ENCODE measurements at places on chromosomes 12 and 14.

GRCh38 chr14:85533861-85534291 is 3.9 kb downstream of the FLRT2 start:
- DNase-seq, result peak; percentile 38

GRCh38 chr14:51430633-51431032 is 190.6 kb downstream of the TMX1 start:
- DNase-seq, result peak; percentile 21

GRCh38 chr14:64434528-64434927 is 30.8 kb upstream of the AKAP5 start:
- DNase-seq, result no peak

DNA sequence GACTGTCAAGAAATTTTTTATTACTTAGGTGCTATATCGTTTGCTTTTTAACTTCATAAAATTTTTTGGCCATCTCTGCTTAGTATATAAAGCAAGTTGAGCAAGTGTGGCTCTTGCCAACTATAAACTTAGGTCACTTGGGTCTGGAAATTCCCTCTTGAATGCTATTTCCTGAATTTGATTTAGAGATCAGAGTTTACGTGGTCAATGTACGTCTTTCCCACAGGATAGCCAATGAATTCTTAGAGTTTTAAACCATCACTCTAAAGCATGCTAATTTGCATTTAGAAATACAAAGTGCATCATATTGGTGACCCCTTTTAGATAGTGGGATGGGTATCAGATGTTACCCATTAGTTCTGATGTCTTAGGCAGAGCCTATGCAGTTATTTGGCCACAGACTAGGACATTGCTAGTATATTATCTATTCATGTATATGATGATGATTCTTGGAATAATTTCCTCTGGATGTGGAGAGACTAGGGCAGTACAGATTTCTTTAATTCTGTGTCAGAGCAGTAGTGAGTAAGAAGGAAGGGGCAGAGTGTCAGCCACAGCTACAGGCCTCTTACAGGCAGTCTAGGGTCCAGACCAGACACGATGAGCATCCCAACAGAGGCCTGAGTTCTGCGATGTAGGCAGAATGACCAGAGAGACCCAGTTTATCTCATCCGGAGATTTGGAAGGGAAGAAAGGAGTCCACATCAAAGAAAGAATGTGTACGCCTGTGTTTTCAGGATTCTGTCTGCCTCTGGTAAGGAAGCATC is 30.3 kb downstream of the SCN8A start:
- no peak for DNase-seq

- DNase-seq, result no peak
Observed at GRCh38 chr14:102779574-102780315, 2.5 kb downstream of the TRAF3 start.

DNA sequence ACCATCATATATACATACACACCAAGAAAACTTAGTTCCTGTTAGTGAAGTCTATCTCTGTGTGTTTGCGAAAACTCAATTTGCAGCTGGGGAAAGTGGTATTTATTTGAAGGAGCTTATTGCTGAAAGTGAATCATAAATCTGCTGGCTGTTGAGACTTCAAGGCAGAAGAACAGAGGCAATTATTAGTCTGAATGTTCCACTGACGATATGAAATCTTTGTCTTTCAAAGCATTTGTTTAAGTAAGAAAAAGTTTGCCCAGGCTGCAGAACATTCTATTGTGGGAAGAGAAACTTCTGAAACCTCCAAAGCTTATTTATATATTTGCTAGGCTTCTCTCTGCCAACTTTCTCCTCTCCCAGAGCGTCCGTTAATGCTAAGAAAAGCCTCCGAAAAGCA is 255.7 kb upstream of the TMPO start:
- DNase-seq, result no peak

GRCh38 chr12:90028635-90029051 is 320.0 kb upstream of the ATP2B1 start:
- DNase-seq, result no peak

GRCh38 chr14:60487211-60487610 is 1.3 kb upstream of the C14orf39 start:
- no peak for DNase-seq

DNA sequence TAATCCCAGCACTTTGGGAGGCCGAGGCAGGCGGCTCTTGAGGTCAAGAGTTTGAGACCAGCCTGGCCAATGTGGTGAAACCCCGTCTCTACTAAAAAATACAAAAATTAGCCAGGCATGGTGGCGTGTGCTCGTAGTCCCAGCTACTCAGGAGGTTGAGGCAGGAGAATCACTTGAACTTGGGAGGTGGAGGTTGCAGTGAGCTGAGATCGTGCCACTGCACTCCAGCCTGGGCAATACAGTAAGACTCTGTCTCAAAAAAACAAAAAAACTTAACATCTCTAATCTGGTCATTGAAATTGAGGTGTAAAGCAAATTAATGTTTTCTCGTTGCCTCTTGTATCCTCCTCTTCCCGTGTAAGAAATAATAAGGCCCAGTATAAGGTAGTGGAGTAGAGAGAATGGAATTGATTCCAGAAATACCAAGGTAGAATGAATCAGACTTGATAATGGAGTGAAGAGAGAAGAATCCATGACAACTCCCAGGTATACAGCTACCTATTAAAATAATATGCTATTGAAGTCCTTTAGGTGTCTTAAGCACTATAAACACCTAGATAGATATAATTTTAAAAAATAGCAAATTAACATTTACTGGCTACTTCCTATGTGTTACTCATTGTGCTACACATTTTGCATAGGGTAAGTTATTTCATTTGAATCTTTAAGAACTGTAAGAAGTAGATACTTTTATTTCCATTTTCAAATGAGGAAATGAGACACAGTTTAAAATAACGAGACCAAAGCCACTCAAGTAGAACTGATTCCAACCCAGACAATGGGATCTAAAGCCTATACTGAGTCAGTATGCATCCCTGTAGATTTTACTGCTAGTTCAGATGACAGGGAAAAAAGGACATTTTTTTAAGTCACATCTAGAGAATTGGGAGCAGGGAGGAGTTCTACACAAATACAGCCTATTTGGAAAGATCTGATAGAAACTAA is 23.2 kb downstream of the RAP1B start:
- DNase-seq, result no peak

DNA sequence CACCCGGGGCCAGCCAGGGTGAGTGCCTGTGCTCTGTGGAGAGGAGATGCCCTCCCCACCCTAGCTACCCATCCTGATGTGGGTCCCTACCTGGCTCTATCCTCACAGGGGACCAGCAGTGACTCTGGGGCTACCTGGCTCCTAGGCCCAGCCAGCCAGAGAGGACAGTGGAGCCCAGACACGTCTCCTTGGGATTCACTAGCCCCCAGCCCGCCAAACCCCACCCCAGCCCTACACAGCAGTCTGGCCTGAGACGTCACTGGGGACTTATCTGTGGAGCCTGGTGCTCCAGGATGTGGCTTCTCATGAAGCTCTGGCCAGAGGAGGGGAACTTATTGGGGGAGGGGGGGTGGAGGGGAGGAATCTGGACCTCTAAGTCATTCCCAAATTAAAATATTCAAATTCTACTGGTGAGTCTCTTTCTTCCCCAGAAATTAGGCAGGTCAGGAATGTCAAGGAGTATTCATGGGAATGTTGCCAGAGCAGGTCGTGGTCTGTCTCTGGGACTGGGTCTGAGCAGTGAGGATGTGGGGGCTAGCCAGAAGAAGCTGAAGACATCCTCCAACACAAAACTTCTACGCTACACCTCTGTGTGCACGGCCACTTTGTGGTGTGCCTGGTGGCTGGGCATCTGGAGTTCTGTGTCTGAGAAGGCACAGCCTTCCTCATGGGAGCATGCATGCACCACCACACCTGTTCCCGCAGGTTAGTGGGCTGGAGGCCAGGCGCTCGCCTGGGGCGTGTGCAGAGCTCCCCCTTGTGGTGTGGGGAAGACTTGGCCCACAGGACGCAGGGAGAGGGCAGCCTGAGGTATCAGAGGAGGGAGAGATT is 2.7 kb downstream of the CMTM5 start:
- DNase-seq, result peak; percentile 91

- DNase-seq, result peak; percentile 8
Observed at GRCh38 chr14:104556256-104557021, 23.1 kb upstream of the C14orf180 start.

- DNase-seq, result no peak
Observed at GRCh38 chr14:80638620-80639515, 302.7 kb downstream of the CEP128 start.

DNA sequence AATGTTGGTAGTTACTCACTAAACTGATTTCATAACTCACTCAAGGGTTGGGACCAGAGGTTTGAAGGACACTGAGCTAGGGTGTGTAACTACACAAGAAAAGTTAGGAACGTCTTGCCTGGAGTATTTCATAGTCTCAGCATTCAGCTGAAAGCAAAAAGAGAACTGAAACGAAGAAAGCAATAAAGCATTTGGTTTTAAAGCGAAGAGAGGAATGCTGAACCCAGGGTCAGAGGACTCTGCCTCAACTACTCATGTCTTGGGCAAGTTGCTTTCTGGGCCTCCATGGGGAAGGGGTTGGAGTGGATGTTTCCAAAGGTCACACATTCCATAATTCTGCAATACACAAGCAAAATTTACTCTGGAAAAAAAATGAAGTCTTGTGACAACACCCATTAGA is 1.4 kb downstream of the GNS start:
- DNase-seq, result no peak

DNA sequence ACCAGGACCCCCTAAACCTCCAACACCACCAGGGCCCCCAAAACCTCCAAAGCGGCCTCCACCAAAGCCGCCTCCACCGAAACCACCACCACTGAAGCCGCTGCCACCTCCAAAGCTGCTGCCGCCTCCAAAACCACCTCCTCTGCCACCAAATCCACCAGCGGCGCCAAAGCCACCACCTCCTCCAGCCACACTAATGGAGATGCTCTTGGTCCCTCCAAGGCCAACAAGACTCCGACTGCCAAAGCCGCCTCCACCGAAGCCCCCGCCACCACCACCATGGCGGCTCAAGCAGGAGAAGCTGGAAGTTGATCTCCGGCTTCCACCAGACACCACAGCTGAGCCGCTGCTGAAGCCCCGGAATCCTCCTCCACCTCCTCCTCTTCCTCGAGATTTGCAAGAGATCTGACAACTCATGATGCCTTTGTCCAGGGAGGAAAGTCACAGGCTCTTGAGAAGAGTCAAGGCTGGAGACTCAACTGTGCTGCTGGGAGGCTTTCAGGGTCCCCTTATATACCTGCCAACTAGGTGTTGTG is at the start of gene KRT2:
Gene KRT2, minus strand, starts transcription at position 486 of the 536 bp plus-strand sequence. Its CDS starts 69 bp downstream, at position 417.
- DNase-seq, result no peak

DNA sequence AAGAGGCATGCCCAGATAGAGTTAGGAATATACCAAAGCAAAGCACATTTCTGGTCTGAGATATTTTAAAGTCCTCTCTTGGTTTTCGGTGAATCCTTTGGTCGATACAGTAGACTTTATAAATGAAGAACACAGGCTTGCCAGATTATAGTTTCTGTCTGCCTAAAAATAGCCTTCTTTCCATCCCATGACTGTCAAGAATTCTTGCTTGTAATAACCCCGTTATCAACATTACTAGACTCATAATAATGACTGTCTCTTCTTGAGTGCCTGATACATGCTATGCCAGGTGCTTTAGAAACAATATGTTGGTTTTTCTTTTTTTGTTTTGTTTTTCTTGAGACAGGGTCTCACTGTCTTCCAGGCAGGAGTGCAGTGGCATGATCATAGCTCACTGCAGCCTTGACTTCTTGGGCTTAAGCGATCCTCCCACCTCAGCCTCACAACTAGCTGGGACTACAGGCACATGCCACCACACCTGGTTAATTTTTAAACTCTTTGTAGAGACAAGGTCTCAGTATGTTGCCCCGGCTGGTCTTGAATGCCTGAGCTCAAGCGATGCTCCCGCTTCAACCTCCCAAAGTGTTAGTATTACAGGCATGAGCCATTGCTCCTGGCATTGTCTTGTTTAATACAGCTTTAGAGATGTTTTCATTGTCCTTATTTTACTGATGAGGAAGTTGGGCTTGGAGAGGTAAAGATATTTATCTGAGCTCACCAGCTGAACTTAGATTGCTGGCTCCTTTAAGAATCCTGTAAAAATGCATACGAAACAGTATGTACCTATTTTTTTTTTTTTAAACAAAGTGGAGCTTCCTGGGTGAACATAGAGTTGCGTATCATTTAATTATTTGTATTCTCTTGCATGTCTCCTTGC is 30.4 kb downstream of the CHST11 start:
- no peak for DNase-seq

- DNase-seq, result peak; percentile 28
Observed at GRCh38 chr12:48999371-49000131, at the start of gene DDN. DDN (minus strand) TSS chr12:48999375; CDS start chr12:48999287, 88 bp downstream.

DNA sequence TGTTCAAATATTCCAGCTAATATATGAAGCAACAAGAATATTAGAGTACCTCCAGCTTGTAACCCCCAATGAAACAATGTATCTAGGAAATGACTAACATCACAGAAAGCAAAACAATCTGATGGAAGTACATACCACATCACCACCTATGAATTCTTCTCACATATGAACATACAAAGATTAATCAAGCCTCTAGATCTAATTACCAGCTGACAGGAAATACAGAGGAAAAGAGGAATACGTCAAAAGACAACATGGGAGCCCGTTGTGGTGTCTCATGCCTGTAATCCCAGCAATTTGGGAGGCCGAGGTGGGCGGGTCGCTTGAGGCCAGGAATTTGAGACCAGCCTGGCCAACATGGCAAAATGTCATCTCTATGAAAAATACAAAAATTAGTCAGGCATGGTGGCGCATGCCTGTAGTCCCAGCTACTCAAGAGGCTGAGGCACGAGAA is 7.5 kb downstream of the NEDD8 start:
- no peak for DNase-seq

DNA sequence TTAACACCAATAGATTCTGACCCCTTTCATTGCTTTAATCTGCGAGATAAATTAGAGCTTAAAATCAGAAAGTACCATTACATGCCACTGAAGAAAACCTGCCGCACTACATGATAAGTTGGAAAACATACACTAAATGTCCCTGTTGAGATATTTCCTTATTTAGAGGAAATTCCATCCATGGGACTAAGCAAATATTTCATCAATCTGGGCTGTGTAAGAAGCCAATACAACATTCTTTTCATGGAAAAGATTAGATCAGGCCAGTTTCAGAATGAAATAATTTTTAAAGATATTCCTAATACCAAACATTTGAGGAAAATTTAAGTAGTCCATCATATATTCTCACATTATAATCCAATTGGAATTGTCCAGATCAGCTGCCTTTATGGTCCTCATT is 112.8 kb downstream of the LLPH start:
- DNase-seq, result no peak

DNA sequence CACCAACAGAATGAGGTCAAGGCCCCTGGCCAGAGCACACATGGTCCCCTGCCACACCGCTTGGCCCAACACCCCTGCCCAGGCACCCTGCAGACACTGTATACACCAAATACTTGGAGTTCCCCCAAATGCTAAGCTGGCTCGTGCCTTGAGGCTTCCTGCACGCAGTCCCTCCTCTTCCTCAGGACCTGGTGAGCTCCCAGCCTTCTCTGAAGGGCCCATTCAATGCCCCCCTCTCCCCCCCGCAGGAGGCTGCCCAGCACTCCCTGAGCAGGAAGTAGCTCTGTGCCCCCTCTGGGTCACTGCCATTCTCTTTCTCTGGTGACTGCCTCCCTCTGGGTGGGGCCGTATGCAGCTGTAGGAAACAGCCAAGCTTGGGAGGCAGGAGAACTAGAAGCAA is 75.3 kb downstream of the ITPK1 start:
- DNase-seq, result no peak

- no peak for DNase-seq
Observed at GRCh38 chr12:93743999-93744689, 67.0 kb downstream of the CRADD start.
